ENCODE measurements at places on chromosomes 3 and 15.

DNA sequence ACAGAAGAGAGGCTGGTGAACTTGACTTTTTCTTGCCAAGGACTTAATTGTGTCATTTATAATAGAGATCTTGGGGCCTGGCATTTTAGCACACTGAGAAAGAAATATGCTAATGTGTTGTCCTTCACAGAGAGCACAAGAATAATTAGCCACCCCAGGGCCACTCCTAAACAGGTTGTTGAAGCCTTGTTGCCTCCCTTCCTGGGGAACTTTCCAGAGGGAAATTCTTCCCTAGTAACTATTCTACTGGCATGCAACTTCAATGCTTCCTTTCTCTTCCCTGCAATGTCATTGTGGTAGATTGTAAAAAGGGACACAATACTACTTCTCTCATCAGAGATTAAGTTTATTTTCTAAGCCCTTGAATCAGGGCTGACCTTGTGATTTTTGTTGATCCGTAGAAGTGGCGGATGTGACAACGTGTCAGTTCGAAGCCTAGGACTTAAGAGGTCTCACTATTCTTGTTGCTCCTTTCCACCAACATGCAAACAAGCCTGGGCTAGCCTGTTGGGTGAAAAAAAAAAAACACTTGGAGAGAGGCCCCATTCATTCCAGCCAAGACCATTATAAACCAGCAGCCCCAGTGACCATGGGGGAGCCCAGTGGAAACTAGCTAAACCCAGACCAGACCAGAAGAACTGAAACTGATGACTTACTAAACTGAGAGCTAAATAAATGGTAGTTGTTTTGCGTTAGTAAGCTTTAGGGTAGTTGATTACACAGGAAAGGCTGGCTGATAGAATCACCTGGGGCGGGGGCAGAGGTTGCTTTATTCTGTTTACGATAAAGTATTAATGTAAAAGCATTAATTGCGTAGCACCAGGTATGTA lies 287.2 kb downstream of the SHQ1 start:
- DNase-seq: peak; percentile 31

- DNase-seq: no peak
Observed at GRCh38 chr3:190552969-190553759, 39.3 kb downstream of the IL1RAP start.

GRCh38 chr3:100436951-100437350 lies 35.6 kb downstream of the LNP1 start:
- DNase-seq: no peak

GRCh38 chr3:20222274-20222673 lies 36.3 kb upstream of the SGO1 start:
- DNase-seq: no peak

GRCh38 chr3:71673486-71673885 lies 51.7 kb downstream of the EIF4E3 start:
- DNase-seq: no peak

GRCh38 chr3:197547306-197548011 lies 8.3 kb downstream of the BDH1 start:
- no peak for DNase-seq

DNA sequence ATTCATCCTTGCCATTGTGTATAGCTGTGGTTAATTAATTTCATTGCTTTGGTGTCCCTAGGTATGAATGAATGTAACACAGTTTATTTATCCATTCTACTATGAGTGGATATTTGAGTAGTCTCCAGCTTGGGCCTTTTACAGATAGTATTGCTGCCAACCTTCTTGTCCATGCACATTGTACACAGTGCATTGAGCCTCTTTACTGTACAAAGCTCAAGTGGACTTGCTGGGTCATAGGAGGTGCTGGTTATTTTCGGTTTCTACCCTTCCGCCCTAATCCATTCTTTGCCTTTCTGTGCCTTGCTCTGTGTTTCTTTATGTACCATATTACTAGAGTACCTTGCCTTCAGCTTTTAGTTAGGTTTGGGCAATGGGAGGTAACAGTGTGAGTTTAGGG lies 60.7 kb downstream of the DUT start:
- DNase-seq: no peak

DNA sequence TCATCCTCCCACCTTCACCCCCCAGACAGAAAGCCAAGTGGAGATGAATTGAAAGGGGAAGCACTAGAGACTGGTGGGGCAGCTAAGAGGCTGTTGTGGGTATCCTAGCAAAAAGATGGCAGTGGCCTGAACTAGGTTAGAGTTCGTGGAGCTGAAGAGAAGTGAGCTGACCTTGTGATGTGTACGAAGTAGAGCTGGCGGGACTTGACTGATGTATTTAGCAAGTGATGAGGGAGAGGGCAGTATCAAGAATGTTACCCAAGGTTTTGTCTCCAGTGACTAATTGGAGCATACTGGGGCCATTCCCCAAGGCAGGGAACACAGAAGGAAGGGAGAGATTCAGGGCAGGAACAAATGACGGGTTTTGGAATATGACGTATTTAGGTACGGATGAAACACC lies 50.0 kb upstream of the CP start:
- no peak for DNase-seq

DNA sequence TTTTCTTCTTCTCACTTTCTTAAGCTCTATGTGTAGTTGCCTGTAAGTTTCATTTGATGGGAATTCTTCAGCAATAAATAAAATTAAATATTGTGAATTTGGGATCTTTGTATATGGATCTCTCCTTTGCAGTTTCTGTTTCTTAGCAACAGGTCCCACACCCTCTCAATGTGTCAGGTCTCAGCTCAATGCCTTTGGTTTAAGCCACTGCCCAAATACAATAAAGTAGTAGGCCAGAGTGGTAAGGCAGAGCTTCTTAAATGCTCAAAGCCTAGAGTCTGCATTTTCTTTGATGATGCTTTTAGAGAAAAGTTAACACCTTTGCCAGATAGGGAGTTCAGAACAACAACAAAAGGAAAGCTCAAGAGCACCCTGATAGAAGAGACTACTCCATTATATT lies 343.7 kb downstream of the NSUN3 start:
- DNase-seq: no peak

DNA sequence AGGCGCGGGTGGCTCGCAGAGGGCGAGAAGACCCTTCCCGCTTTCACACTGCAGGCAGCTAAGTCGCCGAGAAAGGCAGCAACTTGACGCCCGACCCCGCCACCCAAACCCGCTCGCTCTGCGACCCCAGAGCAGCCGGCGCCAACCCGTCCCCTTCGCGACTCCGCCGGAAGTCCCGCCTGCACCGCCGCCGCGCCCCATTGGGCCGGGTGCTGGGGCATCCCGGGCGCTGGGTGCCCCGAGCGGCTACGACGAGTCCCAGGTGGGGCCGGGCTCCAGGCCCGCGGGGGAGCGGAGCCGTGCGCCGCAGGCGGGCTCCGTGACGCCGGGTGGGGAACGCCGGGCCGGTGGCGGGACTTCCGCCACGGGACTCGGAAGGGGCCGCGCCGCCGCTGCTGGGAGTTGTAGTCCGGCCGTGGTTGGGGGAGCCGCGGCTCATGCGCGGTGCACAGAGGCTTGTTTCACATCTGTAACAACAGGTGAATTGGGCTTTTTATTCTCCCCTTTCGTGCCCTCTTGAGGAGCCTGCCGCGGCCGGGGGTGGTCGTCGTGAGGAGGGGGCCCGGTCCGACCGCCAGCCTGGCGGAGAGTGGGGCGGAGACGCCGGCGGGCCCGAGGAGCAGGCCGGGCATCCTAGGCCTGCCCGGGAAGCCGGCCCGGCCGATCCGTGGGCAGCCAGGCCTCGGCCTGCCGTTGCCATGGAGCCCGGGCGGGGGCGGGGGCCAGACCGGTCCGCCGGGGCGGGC lies at the start of gene DHX30:
Gene DHX30, plus strand, starts transcription at position 405 of the 746 bp plus-strand sequence. CDS start 7,546 bp downstream, outside the sequence.
- peak; percentile 86 for DNase-seq

GRCh38 chr15:49830391-49830790 lies 209.5 kb downstream of the DTWD1 start:
- DNase-seq: no peak
